ENCODE measurements at places on chromosomes 2 and 18.

- no peak for DNase-seq
Measured at GRCh38 chr18:39748727-39749126, 2183.1 kb upstream of the CELF4 start.

- no peak for DNase-seq
Measured at GRCh38 chr2:65778137-65778536, 345.7 kb upstream of the SPRED2 start.

GRCh38 chr2:113070606-113070975 is 2.8 kb downstream of the IL1F10 start:
- DNase-seq, result no peak

DNA sequence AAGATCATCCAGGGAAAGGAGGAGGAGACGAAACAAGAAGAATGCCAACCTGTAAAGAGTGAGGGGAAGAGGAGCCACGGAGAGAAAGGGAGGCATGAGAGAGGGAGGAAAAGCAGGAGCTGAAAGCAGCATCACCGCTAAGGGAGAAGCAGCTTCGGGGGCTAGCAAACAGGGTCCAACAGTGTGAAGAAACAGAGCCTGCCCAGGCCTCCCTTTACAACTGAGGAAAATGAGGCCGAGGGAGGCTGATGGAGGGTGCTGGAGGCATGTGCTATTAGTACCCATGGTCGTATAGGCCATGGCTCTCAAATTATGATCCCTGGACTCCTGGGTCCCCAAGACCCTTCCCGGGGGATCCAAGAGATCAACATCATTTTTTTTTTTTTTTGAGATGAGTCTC is 50.4 kb upstream of the ASPRV1 start:
- no peak for DNase-seq

- no peak for DNase-seq
Measured at GRCh38 chr2:96783388-96783787, 22.7 kb downstream of the CNNM4 start.

DNA sequence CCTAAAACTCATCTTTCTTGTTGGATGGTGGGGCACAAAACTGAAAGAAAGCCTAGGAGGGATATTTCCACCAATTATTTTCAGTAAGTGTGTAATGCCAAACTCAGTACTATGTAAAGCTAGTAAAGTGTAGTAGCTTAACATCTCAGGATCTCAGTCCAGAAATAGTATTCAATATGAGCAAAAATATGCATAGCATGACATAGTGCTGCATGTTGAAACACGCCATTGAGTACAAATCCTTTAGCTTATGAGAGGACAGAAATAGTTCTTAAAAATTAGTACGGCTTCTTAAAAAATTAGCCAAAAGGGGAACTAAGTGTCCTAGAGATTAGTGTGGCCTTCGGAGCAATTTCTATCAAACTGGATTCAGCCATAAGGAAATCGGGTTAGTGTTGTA is 21.7 kb upstream of the ATL2 start:
- no peak for DNase-seq

DNA sequence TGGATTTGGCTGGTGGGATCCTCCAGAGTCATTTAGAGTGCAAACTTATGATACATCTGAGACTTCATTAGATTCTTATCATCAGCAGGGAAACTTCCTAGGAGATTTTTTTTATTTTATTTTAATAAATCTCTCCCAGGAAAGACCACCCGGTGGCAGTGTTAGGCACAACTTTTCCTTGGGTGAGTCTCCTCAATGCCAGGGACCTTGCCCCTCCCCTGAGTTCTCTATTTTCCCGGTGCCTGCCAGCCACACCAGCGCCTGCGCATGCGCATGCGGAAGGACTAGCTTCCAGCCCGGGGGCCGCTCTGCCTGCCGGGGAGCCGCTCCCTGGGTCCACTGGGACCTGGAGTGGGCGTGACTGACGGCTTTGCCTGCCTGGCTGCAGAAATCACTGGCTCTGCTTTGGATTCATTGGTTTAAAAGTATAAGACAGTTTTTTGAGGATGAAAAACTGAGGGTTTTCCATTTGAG is 86.6 kb downstream of the TMEM182 start:
- peak; percentile 61 for DNase-seq

GRCh38 chr2:215553946-215554345 is 118.1 kb upstream of the FN1 start:
- DNase-seq, result no peak

- DNase-seq, result no peak
Measured at GRCh38 chr18:10604182-10604581, 78.4 kb downstream of the NAPG start.

DNA sequence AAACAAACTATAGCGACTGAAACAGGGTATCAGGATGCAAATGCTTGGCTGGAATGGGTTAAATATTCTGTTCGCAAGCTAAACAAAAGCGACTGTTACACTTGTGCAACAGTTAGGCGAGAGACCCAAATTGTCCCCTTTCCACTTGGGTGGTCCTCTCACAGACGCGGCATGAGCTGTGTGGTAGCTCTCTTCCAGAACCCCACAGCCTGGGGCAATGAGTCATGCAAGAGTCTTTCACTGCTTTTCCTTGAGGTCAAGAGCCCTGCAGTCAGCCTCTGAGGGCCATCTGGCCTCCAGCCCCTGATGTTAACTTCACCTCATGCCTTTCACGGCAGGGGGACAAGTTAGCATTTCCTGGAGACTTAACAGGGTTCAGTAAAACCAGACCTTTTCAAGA is 25.7 kb downstream of the SULT1C4 start:
- no peak for DNase-seq

GRCh38 chr2:112147382-112148168 is 9.4 kb downstream of the FBLN7 start:
- no peak for DNase-seq

DNA sequence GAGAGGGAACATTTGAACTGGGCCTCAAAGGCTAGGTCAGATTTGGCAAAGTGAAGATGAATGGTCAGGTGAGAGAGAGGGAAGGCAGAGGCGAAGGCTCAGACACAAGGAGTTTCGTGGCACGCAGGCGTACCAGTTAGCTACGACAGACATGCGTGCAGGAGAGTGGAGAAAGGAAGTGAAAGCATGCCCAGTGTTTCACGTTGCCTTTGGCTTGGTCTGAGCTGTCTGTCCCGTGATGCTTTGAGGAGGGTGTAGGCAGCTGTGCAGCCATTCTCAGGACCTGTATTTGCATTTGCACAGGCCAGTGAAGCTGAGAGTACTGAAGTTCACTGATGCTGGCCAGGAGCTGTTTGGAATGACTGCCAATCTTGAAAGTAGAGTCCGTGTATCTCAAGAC is 69.5 kb downstream of the HNRNPLL start:
- DNase-seq, result no peak

DNA sequence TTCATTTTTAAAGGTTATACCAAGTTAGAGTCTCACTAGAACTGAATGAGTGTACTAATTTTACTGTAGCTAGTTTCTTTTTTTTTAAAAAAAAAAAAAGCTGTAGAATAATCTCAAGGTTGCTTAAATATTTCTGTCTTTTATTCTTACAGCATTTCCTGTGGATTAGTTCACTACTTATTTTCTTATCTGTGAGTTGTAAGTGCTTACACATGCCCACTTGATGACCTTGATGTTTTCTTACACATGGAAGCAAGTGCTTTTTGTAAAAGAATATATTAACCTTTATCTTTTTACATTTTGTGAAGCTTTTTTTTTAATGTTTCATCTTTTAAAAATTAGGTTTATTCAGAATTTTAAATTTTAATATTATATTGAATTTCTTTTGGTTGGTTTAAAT is 57.8 kb downstream of the MSH2 start:
- no peak for DNase-seq

DNA sequence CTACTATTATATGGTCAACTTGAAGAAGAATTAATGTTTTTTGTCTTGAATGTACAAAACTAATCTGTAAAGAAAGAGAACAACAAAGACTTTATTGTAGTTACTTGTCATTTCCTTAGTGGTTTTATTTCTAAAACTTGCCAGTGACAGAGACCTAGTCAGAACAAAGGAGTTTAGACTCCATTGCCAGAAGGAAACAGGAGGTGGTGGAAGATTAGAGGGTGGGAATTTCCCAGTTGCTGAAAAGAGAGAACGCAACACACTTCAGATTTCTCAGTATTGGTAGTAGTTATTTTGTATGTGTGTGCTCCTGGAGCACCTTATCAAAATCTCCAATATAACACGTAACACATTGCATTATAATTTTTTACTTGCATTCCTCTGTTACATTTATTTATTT is 81.4 kb downstream of the CDCA7 start:
- DNase-seq, result no peak

GRCh38 chr2:235614176-235614860 is 120.5 kb downstream of the AGAP1 start:
- no peak for DNase-seq

- DNase-seq, result no peak
Measured at GRCh38 chr2:135799738-135800137, 37.2 kb downstream of the LCT start.

DNA sequence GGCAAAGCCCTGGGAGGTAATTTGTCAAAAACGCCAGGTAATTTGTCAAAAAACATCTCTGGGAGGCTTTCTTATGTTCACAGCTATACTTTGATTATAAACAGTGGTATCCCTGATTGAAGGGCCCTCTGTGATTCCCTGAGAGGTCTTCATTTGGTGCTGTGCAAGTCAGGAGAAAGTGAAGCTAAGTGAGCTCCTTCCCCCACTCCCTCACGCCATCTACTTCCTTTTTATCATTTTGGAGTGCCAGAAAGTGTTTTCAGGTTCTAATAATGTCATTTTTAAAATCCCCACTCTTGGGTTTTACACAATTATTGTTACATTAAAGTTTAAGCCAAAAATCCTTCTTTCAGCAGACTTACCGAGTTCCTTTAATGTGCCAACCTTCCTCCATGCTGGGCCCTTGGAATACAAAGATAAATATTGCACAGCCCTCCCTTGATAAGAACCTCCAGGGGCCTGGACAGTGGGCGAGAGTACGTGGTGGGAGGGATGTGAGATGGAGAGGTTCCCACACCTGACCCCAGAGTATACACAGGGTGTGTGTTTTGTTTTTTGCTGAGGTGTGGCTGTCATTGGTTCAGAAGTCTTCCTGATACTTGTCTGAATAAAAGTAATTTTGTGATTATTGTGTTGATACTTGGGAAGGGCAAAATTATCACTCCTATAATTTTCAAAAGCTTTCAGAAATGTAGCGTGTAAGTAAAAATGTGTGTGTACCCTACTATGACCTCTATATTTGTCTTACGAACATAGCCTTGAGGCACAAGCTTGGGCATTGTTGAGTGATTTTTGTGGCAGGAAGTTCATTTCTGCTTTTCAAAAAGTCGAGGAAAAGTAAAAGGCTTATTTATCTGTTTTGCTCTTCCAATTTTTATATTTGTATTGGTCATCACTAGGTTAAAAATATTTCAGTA is 8.2 kb downstream of the MAPRE2 start:
- DNase-seq, result no peak

GRCh38 chr2:12702168-12703121 is 14.3 kb upstream of the TRIB2 start:
- DNase-seq, result no peak

DNA sequence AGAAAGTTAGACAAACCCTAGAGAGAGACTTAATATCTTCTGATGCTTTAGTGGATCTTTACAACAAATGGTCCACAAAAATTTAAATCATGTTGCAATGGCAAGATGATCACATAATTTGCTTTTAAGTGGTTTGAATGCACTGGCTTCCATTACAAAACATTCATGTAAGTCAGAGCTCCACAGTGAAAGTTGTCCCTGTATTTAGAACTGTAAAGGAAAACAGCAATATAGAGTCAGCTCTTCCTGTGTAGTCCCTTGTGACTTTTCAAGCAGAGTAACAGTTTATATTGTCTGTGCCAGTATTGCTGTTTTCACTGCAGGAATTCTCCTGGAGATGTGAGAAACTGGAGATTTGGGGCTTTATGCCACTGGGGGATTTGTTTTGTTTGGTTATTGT is 77.7 kb downstream of the MEIS1 start:
- no peak for DNase-seq

- DNase-seq, result no peak
Measured at GRCh38 chr2:60488291-60488690, 65.2 kb downstream of the BCL11A start.

- no peak for DNase-seq
Measured at GRCh38 chr18:23458830-23459529, 5.9 kb downstream of the RIOK3 start.

- DNase-seq, result no peak
Measured at GRCh38 chr18:44516450-44516849, 164.2 kb upstream of the SETBP1 start.

DNA sequence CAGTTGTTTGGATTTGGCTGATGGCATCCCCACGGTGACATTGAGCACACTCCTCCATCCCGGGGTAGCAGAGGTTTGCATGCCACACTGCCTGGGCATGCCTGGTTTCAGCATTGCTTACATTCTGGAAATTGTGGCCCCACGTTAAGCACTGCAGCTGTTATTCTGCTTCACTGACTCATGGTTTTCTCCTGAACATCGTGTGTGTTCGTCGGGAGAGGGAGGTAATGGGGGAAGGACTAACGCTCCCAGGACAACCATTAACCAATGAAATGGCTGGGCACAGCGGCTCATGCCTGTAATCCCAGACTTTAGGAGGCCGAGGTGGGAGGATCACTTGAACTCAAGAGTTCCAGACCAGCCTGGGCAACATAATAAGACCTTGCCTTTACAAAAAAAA is 28.2 kb upstream of the YWHAQ start:
- no peak for DNase-seq

DNA sequence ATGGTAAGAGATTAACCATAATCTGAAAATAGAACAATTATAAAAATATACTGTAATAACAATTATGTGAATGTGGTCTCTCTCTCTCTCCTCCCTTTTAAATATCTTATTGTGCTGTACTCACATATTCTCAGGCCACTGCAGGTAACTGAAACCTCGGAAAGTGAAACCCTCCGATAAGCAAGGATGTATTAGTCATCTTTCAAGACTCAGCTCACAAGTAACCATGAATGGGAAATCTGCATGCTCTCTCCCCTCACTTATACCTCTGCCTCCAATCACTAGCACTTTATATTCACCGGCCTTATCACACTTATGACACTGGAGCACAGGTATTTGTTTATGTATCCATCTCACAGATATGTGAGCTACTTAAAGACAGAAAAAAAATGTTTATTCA is 139.7 kb downstream of the LRP2 start:
- DNase-seq, result no peak

DNA sequence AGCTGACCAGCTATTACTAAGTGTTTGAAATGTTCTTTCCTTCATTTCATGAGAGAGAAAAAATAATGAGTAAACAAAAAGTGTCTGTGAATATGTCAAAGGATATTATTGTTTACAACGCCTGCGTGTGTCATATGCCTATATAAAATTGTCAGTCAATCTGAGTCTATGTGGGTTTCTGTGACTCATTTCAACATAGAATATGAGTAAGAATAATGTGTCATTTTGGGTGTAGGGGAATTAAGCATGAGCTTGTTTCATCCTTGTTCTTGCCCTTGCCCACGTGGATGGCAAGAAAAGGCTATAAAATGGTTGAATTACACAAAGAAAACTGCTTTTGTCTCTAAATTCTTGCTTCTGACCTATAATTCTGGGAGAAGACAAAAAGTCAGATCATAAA is 466.0 kb downstream of the PTH2R start:
- no peak for DNase-seq

GRCh38 chr18:50282521-50283335 is 1.4 kb upstream of the MBD1 start:
- DNase-seq, result no peak

GRCh38 chr2:234796045-234796591 is 155.7 kb upstream of the SH3BP4 start:
- DNase-seq, result no peak

GRCh38 chr2:126571403-126571802 is 84.6 kb upstream of the GYPC start:
- DNase-seq, result no peak

Measured in cerebellum (tissue), 4 donors.